DMS153 (cell line): ENCODE measurements at places on chromosomes 7 and 10.

DNA sequence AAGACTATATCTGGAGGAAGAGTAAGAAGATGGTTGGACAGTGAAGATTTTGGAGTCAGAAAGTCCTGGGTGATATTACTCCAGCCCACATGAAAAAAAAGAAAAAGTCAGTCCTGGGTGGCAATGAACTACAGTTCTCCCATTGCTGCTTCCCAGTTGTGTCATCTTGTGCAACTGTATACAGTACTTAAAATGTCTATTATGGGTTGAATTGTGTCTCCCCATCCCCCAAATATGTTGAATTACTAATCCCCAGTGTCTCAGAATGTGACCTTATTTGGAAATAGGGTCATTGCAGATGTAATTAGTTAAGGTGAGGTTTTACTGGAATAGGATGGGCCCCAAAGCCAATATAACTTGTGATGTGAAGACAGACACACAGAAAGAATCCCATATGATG lies 15.6 kb downstream of the SEC23IP start:
- no peak for DNase-seq

DNA sequence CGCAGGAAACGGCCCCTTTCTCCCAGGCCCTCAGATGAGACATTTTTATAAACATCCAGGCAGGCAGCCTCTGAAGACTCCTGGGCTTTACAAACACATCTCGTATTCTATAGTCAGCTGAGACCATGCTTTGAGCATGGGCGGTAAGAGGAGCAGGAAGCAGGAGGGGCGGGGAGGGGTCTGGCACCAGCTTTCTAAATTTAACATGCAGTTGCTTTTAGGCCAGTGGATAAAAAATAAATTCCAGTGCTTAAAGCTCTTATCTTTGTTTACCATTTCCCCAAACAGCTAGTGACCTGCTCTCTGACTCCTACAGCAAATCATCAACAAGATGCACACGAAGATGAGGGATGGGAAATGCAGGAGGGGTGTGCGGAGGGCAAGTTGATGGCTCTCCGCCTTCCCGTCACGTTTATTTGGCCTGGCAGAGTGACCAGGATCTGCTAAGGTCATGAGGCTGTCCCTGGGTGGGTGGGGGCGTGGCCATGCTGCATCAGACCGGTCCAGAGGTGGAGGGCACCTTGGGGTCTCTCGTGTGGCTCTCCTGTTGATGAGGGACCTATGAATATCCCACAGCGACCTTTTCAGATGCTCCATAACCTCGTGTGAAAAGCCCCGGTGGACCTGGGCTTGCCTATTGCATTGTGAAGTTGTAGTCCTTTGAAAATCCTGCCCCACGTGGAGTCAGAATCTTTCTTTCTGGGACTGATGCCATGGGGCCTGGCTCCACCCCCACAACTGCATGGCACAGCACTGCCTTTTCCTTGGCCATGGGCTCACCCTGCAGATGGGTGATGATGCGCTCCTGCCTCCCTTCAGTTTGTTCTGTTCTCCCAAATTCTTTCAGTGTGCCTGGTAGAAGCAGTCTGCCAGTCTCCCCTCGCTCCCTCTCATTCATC lies 67.5 kb downstream of the PARP12 start:
- DNase-seq, result no peak

GRCh38 chr10:67837541-67838314 lies at the start of gene DNAJC12:
Gene DNAJC12, minus strand, starts transcription at chr10:67838188. Its CDS starts 177 bp downstream, at chr10:67838011.
- DNase-seq, result peak; percentile 91

- no peak for DNase-seq
These were observed 238.9 kb upstream of the PLXNA4 start for GRCh38 chr7:132815130-132815529.

GRCh38 chr7:104653825-104654401 lies 325.5 kb downstream of the LHFPL3 start:
- no peak for DNase-seq

DNA sequence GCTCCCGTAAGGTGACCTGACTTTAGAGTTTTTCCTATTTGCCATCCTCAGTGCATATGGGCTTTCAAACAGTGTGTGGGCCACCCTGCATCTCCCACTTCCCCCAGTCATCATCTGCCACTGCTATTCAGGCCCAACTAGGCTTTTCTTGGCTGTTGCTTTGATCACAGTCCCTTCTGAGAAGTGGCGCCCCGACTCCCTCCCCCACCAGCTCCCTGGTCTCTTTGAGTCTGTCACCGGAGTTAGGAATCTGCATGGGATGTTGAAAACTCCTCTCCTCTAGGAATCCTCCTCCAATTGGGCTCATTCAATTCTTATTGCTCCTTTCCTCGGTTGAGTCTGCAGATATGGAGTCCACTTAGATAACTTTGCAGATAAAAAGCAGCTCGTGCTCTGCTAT lies 32.1 kb downstream of the HIF1AN start:
- no peak for DNase-seq

- no peak for DNase-seq
These were observed 38.2 kb upstream of the CFAP46 start for GRCh38 chr10:132980426-132981172.

GRCh38 chr7:17608114-17608833 lies 309.8 kb downstream of the AHR start:
- DNase-seq, result no peak

DNA sequence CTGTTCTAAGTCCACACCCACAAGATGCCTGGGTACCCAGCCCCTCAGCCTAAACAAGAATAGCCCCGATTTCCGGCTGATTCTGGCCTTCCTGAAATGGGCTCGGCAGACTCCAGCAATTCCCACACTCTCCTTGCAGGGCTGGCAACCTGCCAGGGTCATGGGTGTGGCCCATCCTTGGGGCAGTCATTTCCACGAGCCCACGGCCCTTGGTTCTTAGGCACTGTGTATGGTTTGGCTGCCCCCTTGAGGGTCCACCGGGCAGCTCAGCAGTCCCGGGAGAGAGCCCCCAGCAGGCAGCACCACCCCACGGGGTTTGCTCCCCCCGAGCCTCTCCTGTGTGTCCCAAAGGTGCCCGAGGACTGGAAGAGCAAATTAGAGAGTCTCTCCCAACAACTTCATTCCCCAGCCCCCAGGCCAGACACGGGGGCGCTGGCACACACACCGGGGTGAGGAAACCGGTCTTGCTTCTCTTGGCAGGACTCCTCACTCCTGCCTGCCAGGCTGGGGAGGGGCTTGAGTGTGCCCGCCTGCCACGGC lies 142.2 kb downstream of the EMX2 start:
- no peak for DNase-seq

GRCh38 chr7:31249671-31250070 lies 90.9 kb downstream of the NEUROD6 start:
- DNase-seq, result no peak

DNA sequence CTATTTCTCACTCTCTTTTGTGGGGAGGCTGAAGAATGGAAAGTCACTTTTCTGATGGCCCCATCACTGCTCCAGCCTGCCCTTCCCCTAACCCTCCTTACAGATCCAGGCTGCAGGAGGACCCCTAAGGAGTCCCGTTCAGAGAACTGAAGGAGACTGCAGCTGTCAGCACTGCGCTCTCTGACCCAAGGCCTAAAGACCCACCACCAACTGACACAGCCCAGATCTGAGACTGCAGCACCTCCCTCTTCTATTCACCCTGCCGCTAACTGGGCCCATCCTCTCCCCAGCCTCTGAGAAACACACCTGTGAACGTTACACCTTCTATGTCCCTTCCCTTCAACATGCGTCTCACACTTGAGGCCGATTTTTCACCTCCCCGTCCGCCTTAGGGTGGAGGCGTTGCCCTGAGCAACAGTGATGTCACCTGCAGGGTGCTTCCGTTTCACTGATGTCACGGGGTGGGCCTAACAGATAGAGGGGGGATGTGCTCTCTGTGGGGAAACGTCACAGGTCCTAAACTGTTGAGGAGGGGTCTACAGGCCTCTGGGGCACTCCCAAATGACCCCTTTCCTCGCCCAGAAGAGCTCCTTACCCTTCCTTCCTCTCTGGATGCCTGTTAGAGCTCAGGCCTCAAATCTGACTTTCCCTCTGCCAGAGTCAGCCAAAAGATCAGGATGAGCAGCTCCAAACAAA lies 5.1 kb downstream of the ITPRIP start:
- no peak for DNase-seq

GRCh38 chr7:65404020-65404419 lies 30.4 kb downstream of the ZNF92 start:
- no peak for DNase-seq

DNA sequence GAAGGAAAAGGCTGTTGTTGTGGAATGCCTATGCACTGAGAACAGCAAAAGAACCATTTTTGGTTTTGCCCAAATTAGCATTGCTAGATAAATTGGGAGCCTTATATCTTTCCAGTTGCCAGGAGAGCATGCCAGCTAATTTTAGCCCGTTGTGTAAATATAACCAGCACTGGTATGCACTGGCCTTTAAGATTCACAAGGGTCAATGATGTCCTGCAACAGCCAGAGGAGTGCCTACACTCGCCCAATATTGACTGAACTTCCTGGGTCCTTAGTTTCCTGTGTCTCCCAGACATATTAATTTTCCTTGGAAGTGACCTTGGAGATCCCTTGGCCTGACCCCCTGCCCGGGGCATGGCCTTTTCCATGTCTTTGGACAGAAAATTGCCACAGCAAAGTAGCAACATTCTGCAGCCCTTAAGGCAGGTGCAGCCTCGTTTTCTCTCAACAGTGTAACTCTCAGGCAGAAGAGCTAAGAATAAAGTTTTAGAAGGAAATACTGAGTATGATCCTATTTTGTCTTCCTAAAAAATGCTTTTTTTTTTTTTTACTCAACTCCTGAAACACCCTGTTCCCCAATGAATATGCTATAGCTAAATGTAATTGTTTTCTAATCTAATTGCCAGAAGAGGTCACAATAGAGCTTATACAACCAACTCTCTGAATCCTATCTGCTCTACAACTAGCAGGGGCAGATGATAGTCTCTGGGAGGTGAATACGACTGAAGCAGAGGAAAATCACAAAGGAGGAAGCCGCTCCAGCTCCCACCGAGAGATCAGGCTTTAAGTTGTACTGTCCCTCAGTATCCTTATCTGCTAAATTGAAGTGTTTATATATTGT lies 131.9 kb upstream of the PCGF5 start:
- DNase-seq, result peak; percentile 6

DNA sequence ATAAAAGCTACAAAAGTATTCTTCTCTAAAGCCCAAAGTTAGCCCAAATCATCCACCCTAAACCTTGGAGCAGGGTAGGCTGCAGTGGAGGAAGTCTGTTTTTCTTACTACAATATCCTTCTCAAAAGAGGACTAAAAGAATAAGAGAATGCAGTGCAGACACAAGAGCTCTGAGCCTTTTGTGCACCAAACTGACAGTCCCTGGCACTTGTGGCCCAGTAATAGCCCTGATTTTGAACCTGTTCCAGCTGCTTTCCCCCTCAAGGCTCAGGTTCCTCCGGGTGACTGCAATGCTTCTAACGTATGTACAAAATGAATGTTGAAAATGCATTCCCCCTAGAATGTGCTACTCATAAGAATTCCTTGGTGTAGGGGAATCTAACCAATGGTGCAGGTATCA lies 154.4 kb downstream of the JAZF1 start:
- DNase-seq, result no peak

- no peak for DNase-seq
These were observed at the start of gene SFRP4 for GRCh38 chr7:37916673-37917660. Gene SFRP4, minus strand, starts transcription at chr7:37916817. Its CDS starts 280 bp downstream, at chr7:37916537.

GRCh38 chr7:1675036-1675671 lies 5.1 kb downstream of the ELFN1 start:
- no peak for DNase-seq
